Hippocampal formation (tissue), 2 donors: ENCODE measurements at places on chromosomes 6 and 20.

DNA sequence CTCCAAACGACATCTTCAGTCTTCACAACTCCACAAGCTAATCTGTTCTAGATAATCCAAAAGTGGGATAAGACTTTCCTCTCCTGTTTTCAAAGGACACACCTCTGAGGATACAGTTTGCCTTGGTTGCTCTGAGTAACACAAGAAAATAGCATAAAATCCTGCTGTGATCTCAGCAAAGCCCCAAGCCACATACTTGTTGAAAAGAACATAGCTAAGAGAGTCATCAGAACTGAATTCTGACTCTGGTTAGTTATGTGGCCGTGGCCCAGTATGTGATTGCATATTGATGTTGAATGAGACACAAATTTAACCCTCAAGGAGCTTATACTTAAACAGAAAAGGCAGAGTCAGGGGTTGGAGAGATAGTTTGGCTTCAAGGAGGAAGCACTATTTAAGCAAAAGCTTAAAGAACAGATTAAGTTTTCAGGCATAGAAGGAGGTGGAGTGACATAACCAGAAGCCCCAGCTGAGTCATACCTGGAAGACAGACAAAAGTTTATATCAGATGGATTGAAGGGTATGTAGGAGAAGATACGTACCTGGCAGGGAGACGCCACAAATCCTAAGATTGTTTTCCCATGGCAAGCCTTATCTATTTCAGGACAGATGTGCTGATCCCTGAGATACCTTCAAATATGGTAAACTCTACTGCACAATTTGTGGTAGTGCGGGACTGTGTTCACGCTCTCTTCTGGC, 41.2 kb downstream of the OPN5 start:
- DNase-seq, result no peak

GRCh38 chr20:533526-533925, 10.1 kb downstream of the CSNK2A1 start:
- no peak for DNase-seq

GRCh38 chr20:55782912-55783253, 222.4 kb downstream of the CBLN4 start:
- DNase-seq, result no peak

GRCh38 chr20:10347086-10347880, 86.7 kb downstream of the MKKS start:
- DNase-seq, result no peak

- no peak for DNase-seq
Measured at GRCh38 chr6:108721286-108721685, 126.9 kb upstream of the ARMC2 start.

DNA sequence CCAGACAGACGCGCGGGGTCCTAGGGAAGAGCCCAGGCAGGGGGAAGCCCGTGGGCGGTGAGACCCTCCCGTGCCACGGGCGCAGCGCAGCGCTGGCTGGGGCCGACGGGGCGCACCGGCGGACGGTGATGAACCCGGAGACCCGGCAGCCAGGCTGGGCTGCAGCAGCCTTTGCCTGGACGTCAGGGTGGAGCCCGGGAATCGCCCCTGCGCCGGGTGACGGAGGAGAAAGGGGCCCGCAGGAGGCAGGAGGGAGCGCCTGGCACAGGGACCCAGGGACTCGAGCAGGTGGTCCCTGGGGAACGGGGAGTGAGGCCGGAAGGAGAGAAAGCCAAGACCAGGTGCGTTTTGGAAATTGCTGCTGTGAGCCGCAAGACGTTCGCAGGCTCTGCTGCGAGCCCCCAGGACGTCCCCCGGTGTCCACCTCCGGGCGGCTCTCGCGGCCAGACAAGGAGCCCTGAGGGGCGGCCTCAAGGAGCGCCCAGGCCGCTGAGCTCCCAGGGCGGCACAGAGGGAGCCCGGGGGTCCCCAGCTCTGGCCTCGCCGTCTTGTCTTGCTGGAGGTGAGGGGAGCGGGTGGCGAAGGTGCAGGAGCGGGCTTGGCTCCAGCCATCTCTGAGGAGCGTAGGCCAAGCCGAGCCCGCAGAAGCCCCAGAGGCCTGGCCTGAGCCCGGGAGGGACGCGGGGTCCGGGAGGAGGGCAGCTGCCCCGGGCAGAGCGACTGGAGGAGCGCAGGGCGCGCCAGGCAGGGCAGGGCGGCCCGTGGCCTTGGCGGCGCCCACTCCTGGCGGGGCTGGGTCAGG, 191.2 kb upstream of the PDE10A start:
- DNase-seq, result no peak

DNA sequence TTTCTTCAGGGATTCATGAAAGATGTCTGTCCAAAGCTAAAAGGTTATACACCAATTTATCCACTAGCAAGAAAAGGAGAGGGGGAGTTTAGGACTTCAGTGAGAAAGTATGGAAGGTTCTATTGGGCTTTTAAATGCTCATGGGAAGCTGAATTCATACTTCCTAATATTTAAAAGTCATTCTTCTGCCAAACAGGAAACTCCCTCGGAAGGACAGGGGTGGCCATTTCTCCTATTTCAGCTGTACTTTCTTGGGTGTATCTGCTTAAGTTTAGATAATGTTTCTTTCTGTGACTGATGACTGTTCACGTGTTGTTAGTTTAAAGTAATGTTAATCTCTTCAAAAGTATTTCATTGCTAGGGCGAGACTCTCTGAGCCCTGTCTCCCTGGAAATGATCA, 80.5 kb upstream of the IFNGR1 start:
- no peak for DNase-seq

DNA sequence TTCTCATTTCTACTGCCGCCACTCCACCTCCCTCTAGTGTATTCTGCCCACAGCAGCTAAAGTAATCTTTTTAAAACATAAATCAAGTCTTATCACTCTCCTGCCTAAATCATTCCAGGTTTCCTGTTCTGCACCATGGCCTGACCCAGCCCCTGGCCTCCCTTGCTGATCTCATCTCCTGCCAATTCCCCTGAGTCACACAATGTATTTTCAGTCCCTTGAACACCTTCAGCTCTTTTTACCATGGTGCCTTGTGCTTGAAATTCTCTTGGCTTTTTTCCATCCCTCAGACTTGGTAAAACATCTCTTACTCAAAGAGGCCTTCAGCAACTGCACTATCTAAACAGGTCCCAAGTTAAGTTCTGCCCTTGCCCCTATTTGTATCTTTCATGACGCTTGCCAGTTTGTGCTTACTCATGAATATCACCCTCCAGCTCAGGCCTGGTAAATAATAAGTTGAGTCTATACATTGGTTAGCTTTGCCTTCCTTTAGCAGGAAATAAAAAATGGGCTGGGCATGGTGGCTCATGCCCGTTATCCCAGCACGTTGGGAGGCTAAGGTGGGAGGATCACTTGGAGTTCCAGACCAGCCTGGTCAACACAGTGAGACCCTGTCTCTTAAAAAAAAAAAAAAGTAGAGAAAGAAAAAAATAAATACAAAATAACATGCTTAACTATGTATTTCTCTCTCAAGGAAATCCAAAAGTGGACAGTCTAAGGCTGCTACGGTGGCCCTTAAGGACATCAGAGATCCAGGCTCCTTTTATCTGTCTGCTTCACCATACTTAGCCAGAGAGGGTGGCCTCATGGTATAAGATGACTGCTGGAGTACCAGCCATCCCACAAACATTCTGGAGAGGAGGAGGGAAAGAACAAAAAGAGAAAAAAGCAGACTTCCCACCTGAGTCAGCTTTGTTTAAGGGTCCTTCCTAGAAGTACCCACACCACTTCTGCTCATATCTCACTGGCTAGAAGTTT, 62.2 kb downstream of the ARFGEF2 start:
- no peak for DNase-seq

DNA sequence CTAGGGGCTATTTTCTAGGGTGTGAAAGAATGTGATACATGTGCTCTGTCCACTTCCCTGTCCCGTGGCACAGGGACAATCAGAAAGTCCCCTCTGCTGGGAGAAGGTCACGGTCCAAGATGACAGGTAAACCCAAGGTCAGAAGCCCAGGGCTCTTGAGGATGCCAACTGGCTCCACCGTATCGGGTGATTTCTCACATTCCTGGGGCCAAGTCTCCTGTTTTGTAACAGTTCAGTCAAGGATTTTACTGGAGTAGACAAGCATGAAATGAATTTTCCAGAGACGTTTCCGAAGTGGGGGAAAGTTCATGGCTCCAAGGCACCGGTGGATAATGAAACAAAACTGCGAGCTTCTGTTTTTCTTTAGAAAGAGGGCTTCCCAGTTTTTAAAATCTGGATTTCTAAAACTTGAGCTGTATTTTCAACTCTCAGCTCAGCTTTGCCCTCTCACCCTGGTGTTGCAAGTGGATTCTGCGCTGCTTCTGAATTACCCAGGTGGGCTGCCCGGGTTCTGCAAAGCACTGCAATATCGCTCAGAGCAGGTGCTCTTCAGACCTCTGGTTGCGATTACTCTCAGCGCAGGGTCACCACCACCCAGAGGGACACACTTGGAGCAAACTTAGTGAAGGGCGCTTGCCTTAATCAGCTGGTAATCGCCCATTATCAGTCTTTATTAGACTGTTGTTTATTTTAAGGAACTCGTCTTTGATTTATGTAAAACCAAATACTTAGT, 64.4 kb upstream of the TMEM170B start:
- DNase-seq, result no peak

DNA sequence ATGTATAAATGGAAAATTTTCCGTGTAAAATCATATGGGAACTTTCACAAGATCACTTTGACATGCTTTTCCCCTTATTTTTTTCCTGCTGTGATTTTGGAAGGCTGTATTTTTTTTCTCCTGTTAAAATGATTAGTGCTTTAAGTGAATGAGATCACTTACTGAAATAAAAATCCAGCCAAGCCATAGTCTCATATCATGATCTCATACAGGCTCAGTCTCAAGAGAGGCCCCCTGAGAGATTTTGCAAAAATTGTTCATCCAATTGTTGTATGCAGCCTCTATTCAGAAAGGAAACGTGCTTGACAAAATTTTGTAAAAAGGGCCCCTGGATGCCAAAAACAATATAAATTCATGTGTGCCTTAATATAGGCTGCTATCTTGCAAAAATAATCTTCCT, 528.2 kb downstream of the HDGFL1 start:
- DNase-seq, result no peak

DNA sequence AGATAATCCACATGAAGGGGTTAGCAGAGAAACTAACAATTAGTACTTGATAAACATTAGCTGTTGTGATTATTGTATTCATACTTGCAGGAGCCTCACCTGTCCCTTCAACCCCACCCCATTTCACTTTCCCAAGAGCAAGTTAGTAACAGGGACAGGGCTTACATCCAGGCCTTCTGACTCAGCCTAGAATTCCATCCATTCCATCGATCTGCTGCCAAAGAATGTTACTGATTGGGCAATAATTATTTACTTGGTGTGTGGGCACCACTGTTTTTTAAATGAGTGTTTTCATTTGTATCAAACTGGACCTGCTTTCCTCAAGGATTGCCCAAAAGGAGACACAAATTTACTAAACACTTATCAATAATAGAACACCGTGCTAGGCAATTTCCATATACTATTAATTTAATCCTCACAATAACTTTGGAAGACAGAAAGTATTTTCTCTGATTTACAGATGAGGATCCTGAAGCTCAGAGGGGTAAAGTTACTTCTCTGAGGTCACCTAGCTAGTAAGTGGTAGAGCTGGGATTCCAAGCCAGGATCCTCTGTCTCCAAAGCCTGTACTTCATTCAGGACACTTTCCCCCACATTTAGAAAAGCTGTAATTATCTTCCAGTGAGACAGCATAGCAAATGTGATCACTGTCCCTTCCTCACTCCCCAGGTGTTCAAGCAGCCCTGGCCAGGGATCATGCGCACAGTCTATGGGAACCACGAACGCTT, 32.8 kb downstream of the GSS start:
- DNase-seq, result no peak

- DNase-seq, result no peak
Measured at GRCh38 chr6:149014631-149015534, 268.1 kb downstream of the UST start.

DNA sequence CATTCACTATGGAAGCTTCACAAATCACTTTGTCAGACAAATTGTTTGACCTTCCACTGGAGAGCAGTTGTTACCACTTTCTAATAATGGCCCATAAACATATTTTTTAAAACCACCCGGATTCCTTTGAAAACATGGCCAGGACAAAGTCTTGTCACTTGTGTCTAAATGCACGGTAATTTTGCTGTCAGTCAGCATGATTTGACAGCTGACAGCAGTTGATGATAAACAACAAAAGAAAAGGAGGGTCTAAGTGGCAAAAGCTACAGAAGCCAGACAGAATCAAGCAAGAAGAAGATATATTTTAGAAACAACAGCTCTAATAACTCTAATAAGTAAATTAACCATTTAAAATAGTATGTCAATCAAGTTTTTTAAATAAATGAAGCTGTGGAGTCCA, 27.7 kb upstream of the CARMIL1 start:
- no peak for DNase-seq

DNA sequence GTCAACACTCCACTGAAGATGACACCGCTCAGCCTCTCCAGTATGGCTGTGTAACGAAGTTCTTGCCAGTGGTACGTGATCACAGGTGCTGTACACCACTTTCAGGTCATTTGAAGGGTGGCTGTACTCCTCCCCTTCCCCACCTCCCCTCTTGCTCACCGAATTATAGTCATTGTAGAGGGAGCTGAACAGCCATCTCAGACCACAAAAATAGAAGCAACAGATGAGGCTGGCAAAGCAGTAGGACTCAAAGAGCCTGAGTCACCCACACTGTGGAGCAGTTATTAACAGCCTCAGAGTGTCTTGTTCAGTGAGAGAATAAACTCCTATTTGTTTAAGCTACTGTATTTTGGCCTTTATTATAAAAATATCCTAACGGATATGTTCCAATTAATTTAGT, 192.5 kb upstream of the MCHR2 start:
- no peak for DNase-seq

DNA sequence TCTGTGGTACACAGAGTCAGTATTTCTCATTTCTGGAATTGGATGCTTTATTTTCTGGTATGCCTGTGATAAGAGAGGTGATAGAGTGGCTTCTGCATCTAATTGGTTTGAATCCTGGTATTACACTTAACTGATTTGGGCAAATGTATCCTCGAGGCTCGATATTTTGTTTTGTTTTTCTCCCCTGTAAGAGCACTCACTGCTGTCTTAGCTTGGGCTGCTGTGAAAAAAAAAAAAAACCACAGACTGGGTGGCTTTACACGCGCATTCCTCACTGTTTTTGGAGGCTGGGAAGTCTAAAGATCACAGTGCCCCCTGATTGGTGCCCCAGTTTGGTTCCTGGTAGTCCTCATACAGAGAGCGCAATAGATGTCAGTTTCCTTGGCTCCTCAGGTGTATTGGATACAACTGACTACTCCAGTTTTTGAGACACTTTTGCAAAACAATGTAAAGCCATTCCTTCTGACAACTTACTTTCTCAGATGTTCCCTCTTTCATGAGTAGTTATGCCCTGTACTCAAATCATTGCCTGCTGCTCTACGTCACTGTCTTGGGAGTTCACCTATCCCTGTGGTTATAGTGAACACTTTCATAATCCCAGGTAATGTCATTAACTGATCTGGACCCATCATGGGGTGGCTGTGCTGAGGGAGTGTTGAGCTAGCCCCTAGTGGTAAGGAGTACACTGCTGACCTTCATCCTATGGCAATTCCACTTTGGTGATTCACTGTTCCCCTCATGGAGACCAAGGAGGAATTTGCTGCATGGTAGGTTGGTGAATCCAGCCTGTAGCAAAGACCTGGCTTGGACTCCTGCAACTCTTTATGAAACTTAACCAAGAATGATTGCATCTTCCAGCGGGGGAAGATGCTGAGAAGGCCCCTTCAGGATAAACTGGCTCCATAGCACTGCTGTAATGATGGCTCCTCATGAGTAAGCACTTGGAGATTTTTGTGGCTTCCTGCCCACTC, 3.5 kb upstream of the ACAT2 start:
- no peak for DNase-seq
